ENCODE measurements at places on chromosomes 11 and 22.

- DNase-seq: peak; percentile 33
These were observed 9.9 kb downstream of the NARS2 start for GRCh38 chr11:78564490-78565467.

DNA sequence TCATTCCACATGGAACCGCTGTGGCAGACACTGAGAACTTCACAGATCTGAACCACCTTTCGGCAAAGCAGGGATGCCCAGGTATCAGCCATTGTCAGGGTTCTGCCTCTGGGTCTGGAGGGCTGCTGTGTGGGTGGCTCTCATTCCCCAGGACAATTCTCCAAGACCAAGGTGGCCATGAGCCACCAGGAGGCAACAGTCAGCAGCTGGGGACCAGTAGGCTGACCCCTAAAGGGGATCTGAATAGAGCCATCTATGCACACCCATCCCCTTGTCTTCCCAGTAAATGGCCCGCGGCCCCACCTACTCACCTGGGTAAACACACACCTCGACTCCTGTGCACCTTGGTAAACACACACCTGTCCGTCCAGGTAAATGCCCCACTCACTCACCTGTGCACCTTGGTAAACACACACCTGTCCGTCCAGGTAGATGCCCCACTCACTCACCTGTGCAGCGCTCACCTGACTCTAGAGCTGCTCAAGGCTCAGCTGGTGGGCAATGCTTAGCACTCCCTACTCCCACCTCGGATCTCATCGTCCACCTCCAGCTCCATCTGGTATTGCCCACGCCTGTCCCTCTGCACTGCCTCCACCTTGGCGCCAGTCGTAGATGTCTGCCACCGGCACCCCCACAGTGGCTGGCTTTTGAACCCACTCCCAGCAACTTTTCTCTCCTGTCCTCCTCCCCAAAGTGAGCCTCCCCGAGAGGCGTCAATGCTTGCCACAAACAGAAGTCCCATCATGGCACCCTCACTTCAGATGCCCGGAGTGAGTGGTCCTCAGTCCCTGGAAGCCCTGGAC, 10.2 kb downstream of the SLC25A1 start:
- DNase-seq: no peak

GRCh38 chr11:34665077-34665835, 44.4 kb downstream of the EHF start:
- no peak for DNase-seq

GRCh38 chr11:3170044-3170755, 5.1 kb upstream of the OSBPL5 start:
- no peak for DNase-seq

DNA sequence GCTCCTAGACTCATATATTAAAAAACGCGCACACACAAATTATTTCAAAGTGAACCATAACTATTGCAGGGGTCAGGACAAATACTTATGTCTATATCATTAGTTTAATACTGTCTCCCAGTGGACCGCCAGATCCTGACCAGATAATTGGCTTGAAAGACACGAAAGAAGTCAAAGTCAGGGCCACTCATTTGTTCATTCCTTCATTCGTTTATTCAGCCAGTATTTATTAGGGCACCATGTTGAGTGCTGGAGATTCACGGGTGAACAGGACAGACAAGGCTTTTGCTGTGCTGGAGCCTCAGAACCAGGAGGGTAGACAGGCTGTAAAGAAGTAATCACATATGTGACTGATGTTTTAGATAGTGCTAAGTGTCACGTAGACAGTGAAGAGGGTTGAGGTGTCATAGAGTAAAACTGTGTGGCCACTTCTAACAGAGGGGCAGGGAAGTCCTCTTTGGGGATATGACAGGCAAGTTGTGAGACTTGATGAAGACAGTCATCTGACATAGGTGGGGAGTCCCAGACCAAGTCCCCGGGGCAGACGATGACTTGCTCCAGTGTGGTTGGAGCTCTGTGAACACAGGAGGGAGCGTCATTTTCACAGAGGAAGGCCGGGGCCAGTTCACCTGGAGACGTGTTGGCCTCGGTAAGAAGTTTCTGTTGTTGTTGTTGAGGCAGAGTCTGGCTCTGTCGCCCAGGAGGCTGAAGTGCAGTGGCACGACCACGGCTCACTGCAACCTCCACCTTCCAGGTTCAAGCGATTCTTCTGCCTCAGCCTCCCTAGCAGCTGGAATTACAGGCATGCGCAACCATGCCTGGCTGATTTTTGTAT, 25.9 kb downstream of the RBX1 start:
- DNase-seq: no peak

- DNase-seq: no peak
These were observed 4.2 kb upstream of the NEAT1 start for GRCh38 chr11:65418431-65418680.

DNA sequence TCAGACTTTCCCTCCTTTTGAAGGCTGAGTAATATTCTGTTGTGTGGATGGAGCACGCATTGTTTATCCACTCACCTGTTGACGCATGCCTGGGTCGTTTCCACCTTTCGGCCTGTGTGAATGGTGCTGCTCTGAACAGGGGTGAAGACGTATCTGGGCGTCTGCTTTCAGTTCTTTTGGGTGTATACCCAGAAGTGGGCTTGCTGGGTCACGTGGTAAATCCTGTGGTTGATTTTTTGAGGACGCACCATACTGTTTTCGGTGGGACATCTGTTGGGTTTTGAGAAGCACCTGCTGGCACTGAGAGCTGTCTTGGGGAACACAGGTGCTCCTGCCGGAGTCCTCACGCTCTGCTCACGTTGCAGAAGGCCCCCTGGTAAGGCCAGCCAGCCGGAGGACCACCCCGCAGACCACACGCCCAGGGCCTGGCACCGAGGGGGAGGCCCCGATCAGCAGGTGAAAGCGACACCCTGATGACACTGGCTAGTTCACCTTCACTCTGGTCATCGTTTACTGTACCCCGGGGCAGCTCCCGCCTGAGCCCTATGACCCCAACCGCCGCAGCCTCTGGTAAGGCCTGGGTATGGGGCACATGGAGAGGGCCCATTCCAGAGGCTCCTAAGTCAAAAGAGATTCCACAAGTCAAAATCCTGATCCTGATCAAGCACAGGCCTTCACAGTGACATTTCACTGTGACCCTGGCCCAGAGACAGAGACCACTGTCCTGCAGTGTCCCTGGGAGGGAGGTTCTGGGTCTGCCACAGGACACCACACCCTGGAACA, 54.5 kb upstream of the PRODH start:
- DNase-seq: no peak

- DNase-seq: no peak
These were observed 21.0 kb downstream of the OR51E1 start for GRCh38 chr11:4664786-4665185.

- no peak for DNase-seq
These were observed 1654.6 kb upstream of the RAG2 start for GRCh38 chr11:38252620-38253019.

DNA sequence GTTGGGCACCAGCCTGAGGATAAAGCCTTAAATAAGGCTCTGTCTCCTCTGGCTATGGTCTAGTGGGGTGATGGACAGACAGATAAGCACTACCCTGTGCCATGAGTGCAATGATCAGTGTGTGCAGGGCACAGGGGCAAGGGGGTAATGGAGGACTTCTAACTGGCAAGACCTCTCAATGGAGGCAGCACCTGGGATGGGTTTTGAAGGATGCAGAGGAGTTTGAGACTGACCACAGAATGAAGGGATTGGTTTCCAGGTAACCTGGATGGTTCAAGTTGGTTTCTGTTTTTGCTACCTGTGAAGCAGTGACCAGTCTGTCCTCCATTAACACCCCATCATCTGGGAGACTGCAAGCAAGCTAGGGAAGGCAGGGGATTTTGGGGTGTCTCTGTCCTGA, 27.8 kb upstream of the PICK1 start:
- DNase-seq: no peak

- DNase-seq: peak; percentile 2
These were observed 368.9 kb downstream of the DDX10 start for GRCh38 chr11:109033627-109034338.

DNA sequence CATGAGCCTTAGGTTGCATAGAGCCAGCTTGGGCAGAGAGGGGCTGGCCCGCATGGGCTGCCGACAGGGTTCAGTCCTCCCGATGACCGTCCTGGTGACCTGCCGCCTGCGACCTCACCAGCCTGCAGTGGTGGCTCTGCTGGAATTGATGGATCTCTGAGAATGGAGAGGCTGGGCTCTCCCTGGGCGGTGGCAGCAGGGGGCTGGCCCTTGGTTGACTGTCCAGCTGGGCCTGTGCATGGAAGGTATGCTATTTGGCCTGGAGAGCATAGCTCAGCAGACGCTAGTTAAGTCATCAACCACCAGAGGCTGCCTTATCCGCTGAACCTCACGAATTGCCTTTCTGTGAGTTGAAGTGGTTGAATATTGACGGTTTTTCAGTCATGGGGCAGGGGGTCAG, 19.7 kb downstream of the GRAMD4 start:
- DNase-seq: no peak

GRCh38 chr22:37288521-37288920, 6.2 kb downstream of the CYTH4 start:
- no peak for DNase-seq

DNA sequence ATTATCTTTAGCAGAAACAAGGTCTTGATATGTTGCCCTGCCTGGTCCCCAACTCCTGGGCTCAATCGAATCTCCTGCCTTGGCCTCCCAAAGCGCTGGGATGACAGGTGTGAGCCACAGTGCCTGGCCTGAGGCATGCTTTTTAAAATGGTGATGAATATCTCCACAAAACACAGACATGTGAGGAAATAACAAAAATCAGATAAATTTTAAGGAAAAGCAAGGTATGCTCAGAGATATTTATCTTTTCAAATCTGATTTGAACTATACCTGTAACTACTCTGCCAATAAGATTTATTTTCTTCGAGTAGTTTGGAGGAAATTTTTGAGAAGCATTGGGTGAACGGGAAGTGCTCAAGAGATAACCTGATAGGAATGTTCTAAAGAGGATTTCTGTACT, 35.9 kb upstream of the MMP20 start:
- no peak for DNase-seq

- DNase-seq: no peak
These were observed 74.0 kb upstream of the SEPTIN5 start for GRCh38 chr22:19640306-19640705.

- DNase-seq: no peak
These were observed 32.3 kb downstream of the TRIM29 start for GRCh38 chr11:120105576-120105975.

GRCh38 chr22:48682504-48682903, 1145.2 kb downstream of the BRD1 start:
- DNase-seq: no peak

DNA sequence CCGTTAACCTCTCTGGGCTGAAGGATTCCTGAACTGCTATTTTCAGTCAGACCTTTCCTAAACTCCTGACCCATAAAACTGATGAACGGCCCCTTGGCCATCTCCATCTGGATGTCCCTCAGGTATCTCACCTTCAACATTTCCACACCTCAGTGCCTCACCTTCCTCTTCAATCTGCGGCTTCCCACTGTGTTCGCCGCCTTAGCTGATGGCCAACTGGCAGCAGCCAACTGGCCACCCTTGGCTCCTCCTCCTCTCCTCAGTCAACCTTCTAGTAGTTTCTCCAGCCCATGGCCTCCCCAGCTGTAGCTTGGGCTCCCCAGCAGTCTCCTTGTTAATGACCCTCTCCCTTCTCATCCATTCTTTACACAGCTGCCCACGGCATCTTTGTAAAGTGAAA, 55.0 kb upstream of the PHOX2A start:
- DNase-seq: no peak

GRCh38 chr22:37403267-37403960, 23.9 kb downstream of the ELFN2 start:
- DNase-seq: no peak

DNA sequence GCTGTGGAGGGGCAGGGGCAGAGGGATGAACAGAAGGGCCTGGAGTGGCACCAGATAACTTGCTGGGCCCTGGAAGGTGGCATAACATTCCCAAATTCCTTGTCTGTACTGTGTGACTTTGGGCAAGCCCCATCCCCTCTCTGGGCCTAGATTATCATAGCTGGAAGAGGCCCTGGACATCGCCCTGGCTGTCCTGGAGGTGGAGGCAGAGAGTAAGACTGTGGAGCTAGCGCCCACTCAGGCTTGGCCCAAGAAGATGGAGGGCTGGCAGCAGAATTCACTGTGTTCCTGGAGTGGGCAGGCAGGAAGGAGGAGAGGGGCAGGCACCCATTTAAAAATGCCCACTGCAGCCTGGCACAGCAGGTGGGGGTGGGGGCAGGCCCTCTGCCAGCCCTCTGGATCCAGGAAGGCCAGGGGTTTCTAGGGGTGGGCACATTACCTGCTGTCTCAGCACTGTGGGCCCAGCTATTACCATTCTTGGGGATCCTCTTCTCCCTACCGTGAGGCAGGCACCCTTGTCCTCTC, 22.6 kb downstream of the ARHGEF17 start:
- DNase-seq: no peak

GRCh38 chr22:23673826-23674690, 16.8 kb upstream of the RGL4 start:
- no peak for DNase-seq

DNA sequence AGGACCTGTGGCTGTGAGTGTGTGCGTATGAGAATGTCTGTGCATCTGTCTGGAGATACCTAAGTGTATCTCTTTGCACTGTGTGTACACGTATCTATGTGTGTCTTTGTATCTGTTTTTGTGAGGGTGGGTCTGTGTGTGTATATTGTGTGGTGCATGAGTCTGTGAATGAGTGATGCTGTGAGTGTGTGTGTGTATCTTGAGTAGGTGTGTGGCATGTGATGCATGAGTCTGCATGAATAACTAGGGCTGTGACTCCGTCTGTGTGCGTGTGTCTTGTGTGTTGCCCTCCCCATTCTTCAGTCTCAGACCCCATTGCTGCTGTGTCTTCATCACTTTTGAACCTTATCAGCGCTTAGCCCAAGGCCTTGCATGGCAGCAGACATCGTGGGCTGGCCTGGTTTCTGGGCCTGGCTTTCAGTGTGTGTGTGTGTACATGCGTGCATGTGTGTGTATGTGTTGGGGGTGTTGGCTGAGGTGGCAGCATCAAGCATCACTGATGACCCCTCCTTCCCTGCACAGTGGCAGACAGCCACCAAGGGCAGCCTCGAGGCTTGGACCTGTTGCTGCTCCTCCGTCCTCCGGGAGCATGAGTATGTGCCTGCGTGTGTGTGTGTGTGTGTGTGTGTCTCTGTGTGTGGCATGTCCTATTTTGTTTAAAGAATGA, 1.4 kb downstream of the SGSM1 start:
- DNase-seq: no peak

- DNase-seq: no peak
These were observed 2.7 kb downstream of the NLRP6 start for GRCh38 chr11:280706-281485.

- peak; percentile 33 for DNase-seq
These were observed 4.4 kb downstream of the INS start for GRCh38 chr11:2156416-2157182.

GRCh38 chr11:128188346-128189004, 398.9 kb downstream of the ETS1 start:
- no peak for DNase-seq

DNA sequence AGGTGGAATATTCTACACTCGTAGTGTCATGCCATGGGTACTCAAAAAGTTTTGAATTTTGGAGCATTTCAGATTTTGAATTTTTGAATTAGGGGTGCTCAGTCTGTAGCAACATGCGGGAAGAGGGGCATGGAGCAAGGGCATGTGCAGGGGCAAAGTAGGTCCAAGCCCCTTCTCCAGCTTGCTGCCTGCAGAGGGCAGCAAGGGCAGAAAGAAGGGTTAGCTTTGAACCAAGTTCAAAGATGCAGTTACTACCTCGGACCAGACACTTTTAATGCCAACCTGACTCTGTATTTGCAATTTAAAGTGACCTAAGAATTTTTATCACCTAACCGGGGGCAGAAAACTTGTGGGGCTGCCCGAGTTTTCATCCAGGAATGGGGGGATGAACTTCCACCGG, 68.2 kb downstream of the CD82 start:
- no peak for DNase-seq
